Activated CD4-positive, alpha-beta T cell treated with anti-CD3 and anti-CD28 coated beads for 36 hours (primary cell): ENCODE measurements at places on chromosomes 7 and 10.

GRCh38 chr7:22213081-22213480, 143.9 kb downstream of the RAPGEF5 start:
- no peak for DNase-seq

- no peak for DNase-seq
Measured at GRCh38 chr10:33460505-33461294, 126.2 kb upstream of the NRP1 start.

GRCh38 chr10:7275761-7276440, 134.9 kb downstream of the SFMBT2 start:
- no peak for DNase-seq

- no peak for DNase-seq
Measured at GRCh38 chr7:28790467-28790866, 167.7 kb downstream of the TRIL start.

GRCh38 chr10:45429790-45430189, 55.8 kb downstream of the ALOX5 start:
- DNase-seq = no peak

DNA sequence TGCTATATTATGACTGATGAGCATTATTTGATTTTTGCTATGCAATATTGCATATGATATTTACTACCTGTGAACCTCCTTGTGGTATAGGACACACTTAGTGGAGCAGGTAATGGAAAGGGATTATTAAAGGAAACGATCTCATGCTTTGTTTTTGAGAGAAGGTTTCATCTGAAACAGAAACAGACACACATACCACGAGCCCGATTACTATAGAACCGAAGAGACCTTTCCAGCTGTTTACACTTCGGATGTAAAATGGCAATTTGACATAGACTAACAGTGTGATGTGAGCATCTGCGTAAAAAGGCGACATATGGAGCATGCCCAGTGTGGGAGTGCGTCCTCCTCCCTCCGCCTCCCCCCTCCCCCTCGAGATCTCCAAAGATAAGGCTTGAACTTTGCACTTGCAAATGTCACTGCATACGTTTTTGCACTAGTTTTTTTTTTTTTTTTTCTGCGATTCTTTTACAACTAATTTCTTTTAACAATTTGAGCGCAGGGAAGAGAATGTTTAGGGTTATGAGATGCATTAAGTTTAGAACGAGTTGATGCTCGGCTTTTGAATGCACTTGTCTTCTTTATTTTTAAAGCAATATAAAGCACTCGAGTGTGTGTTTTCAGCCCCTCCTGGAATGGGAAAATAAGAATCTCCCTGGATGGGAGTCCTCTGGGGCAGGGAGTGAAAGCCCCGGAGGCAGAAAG, 251.0 kb downstream of the NSUN6 start:
- DNase-seq = peak; percentile 32

DNA sequence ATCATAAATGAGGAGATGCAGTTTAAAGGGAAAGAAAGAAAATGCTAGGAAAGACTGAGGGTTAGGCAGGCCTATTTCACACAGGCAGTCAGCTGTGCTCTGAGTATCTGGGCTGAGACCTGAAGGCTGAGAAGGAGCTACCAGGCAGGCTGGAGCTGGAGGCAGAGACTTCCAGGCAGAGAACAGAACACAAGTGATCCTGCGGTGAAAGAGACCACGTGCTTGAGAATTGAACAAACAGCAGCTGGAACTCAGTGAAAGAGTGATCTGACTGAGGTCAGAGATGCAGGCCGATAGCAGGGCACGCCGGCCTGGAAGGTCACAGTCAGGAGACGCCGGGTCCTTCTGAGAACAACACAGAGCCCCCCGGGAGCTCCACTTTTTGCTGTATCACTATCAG, 147.8 kb downstream of the ADAM12 start:
- no peak for DNase-seq

- DNase-seq = peak; percentile 64
Measured at GRCh38 chr7:3094701-3095445, 51.2 kb upstream of the CARD11 start.

GRCh38 chr10:46264737-46265368, 21.9 kb upstream of the ANTXRL start:
- no peak for DNase-seq

GRCh38 chr7:148657929-148658328, 40.8 kb upstream of the CUL1 start:
- no peak for DNase-seq

DNA sequence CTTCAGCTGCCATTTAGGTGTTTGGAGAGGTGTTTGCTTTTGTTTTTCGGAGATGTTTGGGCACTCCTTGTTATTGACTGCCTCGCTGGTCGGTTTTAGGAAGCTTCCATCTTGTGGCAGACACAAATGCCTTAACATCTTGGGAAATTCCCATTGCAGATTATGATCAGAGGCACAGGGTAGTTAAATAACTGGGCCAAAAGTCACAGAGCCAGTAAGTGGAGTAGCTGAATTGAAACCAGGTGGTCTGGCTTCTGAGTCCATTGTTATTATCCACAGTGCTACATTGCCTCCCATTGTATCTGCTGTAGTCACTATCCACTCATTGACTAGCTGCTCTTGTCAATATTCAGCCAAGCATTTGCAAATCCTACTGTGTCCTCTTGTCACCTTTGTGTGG, 138.2 kb upstream of the PLPP4 start:
- DNase-seq = no peak

GRCh38 chr10:74199315-74199714, 48.3 kb downstream of the ADK start:
- no peak for DNase-seq
